ENCODE measurements at places on chromosomes 7 and 10.

DNA sequence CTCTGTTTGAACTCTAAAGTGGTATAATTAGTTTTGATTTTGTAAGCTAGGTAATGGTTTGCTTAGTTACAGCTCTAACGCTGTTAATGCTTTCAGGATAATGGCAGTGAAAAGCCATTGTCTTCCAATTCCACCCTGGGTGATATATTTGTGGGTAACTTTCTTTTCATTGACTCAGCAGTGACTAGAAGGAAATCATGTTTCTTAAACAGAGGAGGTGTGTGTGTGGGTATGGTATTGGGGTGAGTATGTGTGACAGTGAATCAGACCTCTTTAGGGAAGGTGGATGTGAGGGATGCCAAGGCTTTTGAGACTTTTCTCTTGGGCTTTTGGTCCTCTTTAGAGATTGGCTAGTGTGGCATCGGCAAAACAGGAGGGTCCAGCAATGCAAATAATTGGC is 13.6 kb downstream of the ENTPD7 start:
- DNase-seq = no peak

DNA sequence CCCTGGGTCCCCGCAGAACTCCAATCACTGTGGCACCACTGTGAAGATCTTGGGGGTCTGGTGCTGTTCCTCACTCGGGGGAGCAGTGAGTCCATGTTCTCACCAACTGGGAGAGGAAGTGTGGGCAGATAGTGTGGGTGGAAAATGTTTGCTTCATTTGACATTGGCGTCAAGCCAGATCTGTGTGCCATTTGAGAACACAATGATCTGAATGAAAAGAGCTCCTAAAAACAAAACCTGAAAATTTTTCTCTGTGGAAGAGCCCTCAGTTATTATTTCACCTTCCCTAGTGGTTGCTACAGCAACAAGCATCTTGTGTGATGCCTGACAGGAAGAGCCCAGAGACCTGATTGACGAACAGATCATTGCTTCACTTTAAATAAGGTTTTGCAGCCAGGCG is 125.6 kb downstream of the VIPR2 start:
- DNase-seq = no peak

DNA sequence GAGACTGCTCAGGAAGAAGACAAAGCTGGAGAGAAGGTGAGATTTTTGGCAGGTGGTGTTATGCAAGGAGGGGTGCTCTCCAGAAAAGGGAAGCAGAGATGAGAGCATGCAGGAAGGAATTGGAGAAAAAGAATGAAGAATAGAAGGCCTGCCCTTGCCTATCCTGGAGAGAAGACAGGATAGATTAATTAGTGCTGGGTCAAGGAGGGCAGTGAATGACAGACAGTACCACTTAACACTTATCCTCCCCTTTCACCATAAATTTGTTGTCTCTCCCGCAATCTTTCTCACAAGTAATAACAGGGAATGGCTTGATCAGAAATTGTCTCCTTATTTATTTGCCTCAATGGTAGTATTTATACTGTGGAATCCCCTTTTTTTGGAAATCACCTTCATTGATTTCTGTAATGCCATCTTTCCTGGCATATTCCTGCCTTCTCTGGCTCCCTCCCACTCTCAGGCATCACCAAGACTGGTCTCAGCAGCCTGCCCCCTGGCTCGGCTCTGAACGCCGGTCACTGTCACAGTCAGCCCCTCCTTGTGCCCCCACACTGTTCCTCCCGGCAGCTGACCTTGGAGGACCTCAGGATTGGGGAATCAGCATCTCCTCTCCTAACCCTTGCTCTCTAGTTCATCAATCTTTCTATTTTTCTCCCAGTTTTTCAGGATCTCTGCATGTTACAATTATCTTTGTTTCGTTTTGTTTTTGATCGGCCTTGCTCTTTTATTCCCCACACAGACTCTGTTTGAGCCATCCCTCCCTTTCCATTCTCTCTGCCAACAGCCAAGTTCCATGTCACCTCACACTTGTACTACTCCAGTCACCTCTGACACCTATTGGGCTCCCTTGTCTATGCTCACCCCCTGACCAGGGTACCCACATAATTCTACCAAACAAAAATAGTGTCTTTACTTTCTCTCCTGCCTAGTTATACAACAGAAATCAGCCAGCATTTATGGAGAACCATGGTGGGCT is 294.2 kb downstream of the PLXDC2 start:
- DNase-seq = no peak

DNA sequence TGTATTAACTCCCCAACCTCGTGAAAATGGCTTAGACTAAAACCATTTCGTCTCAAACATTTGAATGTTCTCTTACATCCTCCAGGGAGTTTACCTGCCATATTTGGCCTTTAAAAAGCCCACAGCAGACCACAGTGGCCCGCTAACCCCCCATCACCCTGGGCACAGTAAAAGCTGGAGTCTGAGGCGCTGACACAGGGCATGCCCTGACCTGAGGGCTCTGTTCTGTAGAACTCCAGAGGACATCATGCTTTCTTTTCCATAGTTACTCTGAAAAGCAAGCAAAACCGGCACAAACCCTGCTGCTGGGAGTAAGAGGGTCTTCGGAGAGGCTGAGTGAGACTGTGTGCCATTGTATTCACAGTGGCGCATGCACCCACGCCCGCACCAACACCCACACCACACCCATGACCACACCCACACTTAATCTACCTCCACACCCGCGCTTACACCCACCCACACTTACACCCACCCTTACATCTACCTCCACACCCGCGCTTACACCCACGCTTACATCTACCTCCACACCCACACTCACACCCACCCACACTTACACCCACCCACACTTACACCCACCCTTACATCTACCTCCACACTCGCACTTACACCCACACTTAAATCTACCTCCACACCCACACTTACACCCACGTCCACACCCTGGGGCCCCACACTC is 32.1 kb downstream of the LRRC27 start:
- no peak for DNase-seq

DNA sequence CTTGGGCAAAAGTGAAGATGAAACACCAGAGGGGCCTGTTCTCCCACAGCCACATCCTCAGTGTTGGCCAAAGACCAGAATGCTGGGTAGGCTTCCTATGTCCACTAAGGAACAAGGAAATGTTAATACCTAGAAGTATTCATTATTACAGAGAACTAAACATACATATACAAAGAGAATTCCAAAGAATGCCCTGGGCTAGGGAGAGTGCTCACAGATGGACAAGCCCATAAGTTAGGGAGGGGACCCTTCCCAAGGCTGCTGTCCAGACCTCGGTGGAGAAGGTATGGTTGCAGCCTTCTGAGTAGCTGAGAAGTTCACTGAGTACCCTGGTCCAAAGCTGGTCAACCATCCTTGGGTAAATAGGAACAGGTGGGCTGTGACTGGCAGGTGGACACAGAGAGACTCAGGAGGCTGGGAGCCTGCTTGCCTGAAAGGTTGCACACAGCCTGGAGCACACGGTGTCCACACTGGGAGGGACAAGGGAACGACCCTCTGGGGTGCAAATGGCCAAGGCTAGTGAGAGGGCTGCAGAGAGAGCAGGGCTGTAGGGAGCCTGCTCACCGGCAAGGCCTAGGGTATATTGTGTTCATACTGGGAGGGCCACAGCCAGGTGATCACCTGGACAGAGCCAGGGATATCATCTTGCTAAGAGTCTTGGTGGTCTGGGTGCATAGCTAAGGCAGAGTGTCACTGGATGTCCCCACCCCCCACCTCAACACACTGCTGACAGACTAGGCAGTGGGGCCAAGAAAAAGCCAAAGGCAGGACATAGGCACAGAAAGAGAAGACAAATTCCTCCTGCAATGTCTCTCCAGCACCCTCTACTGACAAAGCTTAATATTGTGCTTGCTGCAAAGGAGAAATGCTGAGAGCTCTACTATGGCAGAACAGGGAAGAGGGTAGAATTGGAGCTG is 40.3 kb downstream of the CPVL start:
- DNase-seq = no peak

DNA sequence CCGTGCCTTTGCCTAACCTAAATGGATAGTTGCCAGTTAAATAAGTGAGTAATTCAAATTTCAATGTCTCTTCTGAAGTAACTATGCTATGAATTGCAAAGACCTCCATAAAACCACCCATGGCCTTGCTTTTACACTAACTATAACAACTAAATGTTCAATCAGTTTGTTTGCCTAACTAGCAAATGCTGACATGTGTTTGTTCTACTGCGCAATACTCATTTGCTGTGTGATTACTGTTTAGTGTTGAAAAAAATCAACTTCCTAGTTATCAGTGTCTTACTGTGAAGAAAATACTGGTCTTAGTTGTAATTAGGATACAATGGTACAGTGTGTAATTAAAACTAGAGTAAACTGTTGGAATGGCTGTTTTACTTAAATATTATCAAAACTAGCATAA is 47.3 kb upstream of the GATAD1 start:
- no peak for DNase-seq

DNA sequence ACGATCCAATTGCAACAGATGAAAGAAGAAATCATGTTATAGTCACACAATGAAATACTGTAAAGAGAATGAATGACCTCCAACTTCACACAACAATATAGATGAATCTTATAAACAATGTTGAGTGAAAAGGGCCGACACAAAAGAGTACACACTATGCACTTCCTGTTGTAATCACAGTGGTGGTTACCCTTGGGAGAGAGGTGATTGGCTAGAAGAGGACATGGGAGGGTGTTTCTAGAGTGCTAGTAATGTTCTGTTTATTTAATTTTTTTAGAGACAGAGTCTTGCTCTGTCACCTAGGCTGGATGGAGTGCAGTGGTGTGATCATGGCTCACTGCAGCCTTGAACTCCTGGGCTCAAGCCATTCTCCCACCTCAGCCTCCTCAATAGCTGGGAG is 82.5 kb downstream of the NDUFB2 start:
- no peak for DNase-seq

- DNase-seq = no peak
Observed at GRCh38 chr7:90688810-90689209, 92.7 kb downstream of the CDK14 start.

DNA sequence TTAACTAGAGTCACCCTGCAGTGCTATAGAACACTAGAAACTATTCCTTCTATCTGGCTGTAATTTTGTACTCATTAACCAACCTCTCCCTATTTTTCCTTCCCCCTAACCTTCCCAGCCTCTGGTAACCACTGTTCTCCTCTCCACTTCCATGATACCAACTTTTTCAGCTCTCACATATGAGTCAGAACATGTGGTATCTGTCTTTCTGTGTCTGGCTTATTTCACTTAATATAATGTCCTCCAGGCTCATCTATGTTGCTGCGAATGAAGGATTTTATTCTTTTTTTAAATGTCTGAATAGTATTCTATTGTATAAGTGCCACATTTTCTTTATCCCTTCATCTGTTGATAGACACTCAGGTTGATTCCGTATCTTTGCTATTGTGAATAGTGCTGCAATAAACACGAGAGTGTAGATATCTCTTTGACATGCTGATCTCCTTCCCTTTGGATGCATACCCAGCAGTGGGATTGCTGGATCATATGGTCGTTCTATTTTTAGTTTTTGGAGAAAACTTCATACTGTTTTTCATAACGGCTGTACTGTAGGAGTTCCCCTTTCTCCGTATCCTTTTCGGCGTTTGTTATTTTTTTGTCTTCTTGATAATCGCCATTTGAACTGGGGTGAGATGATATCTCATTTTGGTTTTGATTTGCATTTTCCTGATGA is 101.4 kb downstream of the FAM107B start:
- DNase-seq = no peak

DNA sequence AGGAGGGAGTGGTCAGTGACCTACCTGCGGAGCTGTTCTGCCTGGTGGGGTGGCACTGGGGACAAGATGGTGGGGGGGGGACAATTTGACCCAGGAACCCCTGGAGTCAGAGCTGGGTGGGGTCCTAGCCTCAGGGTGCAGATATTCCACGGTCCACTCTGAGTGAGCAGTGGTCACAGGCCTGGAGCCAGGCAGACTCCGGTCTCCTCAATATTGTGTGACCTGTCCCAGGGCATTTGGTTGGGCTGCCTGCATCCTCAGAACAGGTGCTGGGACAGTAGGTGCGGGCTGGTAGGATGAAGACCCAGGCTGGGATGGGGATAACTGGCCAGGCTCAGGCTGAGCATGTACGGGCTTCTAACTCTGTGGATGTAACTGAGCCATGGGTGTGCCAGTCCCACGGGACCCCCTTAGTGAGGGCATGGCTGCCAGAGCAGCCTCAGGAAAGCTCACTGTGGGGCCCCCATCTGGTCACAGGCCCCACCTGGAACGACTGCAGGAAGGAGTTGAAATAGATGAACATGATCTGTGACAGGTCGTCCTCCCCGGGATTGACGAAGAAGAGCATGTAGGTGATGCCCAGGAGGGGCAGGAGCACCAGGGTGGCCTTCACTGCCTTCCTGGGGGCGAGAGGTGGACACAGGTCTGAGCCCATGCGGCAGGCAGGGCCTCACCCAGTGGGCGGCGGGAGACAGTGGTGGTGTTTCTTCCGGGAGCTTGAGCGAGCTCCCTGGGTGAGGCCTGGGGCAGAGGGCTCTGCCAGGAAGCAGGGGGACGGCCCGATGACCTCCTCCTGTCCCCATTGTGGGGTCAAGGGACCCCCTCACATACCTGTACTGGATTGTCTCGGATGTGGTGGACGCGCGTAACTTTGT is 26.9 kb downstream of the CRHR2 start:
- no peak for DNase-seq

- no peak for DNase-seq
Observed at GRCh38 chr7:29609162-29610037, 45.8 kb downstream of the PRR15 start.

DNA sequence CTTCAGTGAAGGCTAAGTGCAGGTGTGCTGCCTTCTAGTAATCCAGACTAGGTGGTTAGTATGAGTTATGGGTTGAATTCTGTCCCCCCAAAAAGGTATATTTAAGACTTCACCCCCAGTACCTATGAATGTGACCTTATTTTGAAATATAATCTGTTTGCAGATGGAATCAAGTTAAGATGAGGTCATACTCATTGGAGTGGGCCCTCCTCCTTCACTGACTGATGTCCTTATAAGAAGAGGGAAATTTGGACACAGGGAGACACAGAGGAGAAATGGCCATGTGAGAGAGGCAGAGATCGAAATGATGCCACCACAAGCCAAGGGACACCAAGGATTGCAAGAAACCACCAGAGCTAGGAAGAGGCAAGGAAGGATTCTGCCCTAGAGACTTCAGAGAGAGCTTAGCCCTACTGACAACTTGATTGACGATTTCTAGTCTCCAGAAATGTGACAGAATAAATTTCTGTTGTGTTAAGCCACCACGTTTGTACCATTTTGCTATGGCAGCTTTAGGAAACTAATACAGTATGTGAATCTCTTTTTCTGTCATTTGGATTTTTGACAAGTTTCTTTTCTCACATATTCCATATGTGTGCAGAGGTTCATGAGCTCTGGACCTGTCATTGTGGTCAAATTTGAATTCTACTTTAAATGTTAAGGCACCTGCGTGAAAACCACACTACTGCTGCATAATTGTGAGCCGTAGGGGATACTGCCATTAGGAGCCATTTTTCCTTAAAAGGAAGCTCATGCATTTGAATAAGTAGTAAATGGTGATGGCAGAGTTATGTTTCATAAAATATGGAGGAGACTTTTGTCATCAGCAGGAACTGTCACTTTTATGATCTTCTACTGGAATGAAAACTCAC is 2.6 kb upstream of the RPA3 start:
- DNase-seq = no peak

DNA sequence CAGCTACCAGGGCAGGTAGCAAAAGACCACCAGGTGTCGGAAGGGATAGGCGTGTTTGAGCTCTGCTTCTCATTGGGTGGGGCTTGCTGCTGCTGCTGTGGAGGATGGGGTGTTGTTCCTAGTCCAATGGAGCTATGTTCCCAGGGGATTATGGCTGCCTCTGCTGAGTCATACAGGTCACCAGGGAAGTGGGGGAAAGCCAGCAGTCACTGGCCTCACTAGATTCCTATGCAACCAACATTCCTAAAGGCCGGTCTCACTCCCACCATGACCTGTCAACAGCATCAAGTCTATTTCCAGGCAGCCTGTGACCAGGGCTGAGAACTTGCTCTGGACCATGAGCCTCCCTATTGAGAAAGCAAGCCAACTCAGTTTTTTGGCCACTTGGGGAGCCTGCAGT is 1160.8 kb downstream of the REEP3 start:
- DNase-seq = no peak

Data from NK-92 treated with Interleukin-12 subunit alpha and Interleukin-12 subunit beta, amount 100 ng/mL, for 24 hours (cell line).